ENCODE measurements at places on chromosomes 2 and 18.

GRCh38 chr2:150572961-150573395, 85.5 kb upstream of the RND3 start:
- no peak for DNase-seq

GRCh38 chr2:14827226-14828023, 194.9 kb downstream of the LRATD1 start:
- DNase-seq = no peak

- DNase-seq = no peak
Measured at GRCh38 chr18:6868033-6868432, 138.5 kb downstream of the ARHGAP28 start.

DNA sequence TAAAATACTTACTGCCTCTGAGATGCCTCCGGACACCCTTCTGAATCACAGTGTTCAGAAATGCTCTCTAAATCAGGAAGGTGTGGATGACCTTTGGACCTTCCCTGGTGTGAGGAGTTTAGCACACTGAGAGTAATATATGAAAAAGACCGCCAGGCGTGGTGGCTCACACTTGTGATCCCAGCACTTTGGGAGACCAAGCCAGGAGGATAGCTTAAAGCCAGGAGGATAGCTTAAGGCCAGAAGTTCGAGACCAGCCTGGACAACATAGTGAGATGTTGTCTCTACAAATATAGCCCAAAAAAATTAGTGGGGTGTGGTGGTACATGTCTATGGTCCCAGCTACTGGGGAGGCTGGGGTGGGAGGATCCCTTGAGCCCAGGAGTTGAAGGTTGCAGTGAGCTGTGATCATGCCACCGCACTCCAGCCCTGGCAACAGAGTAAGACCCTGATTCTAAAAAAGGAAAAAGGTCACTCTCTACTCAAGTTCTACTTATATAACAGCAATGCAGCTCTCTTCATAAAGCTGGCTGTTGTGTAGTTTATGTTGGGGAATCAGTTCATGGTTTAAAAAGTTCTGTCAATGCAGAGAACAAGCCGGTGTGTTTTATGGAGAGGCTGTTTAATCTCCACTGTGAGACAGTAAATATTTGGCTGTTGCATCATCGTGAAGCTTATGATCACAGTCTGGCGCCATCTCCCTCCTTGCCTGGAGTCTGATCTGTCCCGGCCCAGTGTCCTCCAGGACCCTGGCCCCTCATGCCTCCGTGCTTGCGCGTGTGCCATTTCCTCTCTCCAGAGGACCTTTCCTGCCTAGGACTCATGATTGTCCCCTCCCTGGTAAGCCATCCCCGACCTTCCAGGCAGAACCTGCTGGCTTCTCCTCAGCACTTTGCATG, 184.5 kb downstream of the FAM210A start:
- no peak for DNase-seq

- no peak for DNase-seq
Measured at GRCh38 chr2:222000326-222000725, 298.5 kb downstream of the PAX3 start.

All from ascending aorta (tissue), 2 donors.